ENCODE measurements at places on chromosomes 6 and 20. TPM values are rescaled to one million over a fixed set of nuclear protein-coding genes. Genes with fewer than 3 reads are reported as not detected.

Gene RREB1
- total RNA-seq, result 7.0 TPM

Gene SLC22A7
- not detected for total RNA-seq

Gene MLN
- total RNA-seq, result not detected

Gene PDCD2
- total RNA-seq, result 318 TPM

Gene BANF2
- total RNA-seq, result not detected

Gene DSN1
- 37.7 TPM for total RNA-seq

Gene FOXA2
- 0.33 TPM for total RNA-seq

Gene PLN
- total RNA-seq, result not detected

Gene ZNF512B
- total RNA-seq, result 4.5 TPM

- DNase-seq, result no peak
Measured at GRCh38 chr20:15079594-15080340, 742.4 kb upstream of the FLRT3 start.

DNA sequence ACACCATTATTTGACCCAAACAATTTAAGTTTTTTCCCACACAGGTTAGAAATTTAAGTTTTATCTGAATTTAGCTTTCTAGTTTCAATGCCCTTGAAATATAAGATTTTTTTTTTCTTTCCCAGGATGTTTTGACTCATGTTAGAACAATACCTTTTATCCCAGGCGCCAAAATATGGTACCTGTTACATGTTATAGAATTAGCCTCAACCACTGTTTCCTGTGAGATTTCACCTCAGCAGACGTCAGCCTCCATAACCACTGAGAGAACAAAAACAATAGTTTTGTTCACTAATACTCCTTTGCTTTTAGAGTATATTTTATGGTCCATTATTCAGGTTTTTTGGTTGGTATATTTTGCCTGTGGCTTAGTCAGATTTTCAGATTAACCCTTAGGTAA is 302.9 kb downstream of the CDKAL1 start:
- DNase-seq, result no peak

DNA sequence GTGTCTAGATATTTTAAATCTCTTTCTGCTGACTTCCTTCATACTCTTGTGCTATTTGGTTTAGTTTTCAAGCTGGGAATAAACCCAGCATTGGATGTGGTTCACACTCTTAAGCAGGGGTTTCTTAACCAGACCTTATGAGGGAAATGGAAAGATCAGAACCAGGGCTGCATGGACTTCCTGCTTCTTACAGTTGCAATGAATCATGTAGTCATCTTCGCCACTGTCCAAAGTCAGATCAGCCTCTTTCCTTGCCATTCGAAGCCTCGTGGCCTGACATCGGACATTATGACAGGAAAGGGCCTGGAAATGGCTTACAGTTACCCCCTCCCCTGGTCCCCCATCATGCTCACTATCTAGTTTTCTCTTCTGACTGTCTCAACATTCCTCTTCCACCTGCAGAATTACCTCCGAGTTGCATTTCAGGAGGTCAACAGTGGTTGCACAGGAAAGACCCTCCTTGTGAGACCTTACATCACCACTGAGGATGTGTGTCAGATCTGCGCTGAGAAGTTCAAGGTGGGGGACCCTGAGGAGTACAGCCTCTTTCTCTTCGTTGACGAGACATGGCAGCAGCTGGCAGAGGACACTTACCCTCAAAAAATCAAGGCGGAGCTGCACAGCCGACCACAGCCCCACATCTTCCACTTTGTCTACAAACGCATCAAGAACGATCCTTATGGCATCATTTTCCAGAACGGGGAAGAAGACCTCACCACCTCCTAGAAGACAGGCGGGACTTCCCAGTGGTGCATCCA is 16.8 kb upstream of the NAA20 start:
- no peak for DNase-seq

- DNase-seq, result no peak
Measured at GRCh38 chr6:119311514-119312142, 37.9 kb downstream of the MAN1A1 start.

- DNase-seq, result no peak
Measured at GRCh38 chr6:90494067-90494780, 92.6 kb downstream of the MAP3K7 start.

DNA sequence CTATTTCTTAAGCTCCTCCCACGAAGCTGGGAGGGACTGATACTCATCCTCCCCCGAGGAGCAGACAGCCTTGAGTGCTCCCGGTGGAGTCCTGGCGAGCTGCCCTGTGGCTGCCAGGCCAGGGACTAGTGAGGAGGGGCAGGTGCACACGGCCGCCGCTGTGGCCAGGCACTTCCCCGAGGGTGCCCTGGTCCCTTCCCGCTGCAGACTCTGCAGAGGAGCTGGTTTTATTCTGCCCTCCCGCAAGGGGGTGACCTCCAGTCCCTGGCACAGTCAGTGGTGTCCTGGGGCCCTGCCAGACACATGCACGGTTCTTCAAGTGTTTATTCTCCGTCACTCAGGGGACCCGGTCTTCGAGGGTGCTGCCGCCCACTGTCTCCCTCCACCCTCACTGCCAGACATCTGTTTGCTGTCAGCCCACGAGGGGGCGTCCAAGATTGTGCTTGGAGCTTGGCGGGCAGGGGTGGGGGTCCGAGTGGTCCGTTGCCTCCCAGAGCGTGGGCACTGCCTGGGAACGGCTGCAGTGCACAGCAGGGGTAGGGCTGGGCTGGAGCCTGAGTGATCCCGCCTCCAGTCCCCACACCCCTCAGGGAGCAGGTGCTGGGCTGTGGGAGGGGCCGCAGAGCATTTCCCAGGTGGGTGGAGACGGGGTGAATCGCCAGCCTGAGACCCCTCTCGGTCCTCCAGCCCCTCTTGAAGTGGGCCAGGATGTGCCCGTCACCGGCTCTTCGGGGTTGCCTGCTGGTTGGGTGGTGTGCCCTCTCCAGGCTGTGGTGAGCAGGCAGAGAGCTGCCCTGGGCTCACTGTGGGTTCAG is 3.1 kb upstream of the CABLES2 start:
- DNase-seq, result peak; percentile 48

GRCh38 chr6:14689639-14690038 is 556.2 kb upstream of the JARID2 start:
- DNase-seq, result no peak

DNA sequence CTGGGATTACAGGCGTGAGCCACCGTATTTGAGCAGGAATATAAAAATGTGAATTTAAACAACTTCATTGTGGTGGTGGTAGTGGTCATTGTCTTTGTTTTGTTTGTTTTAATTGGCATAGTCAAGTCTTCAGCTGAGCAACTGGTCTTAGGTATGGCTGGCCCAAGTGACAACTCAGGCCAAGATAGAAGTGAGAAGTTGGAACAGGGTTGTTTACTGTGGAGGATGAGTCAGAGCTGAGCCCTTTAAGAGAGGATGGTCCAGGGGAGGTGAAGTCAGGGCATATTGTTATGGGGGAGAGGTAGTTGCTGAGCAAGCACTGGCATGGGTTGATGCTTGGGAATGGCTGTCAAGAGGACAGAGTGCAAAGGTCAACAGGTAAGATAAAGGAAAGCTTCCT is 308.2 kb downstream of the FARS2 start:
- DNase-seq, result peak; percentile 7

DNA sequence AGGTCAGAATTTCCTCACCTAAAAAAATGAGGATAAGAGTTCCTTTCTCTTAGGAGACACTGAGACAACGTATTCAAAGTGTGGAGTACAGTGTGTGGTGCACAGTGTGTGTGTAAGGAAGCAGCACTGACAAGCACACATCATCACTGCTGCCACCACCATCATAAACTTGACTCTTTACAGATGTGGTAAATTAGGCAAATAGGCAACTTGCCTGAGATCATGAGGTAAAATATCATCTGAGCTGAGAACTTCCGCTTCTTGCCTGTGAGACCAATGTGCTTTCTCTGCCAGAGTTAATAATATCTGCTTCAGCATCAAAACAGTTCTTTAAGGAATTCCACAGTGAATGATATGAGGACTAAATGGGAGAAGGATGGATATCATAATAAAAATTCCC is 52.7 kb downstream of the LYRM4 start:
- no peak for DNase-seq

DNA sequence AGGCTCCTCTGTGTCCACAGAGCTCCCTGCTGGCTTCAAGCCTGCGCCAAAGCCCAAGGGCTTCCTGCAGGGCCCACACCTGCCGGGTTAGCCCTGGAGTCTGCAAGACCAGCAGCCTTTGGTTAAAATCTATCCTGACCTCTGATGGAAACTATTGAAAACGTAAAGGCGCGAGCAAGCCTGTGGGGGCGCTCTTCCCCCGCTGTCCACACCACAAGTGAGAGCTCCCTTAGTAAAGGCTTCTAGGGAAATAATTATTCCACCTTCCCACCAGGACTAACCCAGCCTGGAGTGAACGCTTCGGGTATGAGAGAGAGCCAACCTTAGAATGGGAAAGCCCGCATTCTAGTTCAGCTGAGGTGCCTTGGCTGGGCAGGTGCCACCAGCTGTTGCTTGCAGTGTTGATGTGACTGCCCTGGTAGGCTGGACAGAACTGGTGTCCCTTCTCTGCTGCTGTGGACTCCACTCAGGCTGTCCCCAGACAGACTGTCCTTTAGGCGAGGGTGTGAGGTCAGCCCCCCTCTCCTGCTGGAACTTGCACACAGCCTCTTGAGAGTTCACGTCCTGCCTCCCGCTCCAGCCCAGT is 68.7 kb downstream of the SYTL3 start:
- peak; percentile 65 for DNase-seq

DNA sequence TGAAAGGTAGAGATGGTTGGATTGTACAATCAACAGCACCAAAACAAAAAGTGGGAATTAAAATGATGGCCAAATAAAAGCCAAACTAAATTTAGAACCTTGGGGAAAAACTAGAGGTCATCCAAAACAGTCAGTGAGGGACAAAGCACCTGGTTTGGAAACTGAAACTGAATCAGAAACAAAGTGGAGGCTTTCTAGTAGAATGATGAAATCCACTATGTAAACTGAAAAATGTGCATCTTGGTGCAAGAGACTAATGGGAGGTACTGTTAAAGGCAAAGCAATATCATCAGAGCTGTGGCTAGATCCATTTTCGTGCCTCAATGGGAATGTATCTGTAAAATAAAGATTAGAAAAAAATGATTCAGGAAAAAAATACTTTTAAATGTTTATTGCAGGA is 380.0 kb upstream of the GJE1 start:
- DNase-seq, result no peak

DNA sequence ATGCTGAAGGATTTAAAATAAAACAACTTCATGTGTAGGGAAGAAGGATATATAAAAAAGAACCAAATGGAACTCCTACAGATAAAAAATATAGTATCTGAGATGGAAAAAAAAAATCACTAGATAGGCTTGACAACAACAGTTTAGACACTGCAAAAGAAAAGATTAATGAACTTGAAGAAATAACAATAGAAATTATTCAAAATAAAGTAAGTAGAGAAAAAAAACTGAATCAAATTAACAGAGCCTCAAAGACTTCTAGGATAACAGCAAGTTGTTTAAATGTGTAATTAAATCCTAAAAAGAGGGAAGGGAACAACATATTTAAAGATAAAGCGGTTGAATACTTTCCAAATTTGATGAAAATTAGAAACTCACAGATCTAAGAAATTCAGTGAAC is 316.3 kb upstream of the ECI2 start:
- DNase-seq, result no peak

DNA sequence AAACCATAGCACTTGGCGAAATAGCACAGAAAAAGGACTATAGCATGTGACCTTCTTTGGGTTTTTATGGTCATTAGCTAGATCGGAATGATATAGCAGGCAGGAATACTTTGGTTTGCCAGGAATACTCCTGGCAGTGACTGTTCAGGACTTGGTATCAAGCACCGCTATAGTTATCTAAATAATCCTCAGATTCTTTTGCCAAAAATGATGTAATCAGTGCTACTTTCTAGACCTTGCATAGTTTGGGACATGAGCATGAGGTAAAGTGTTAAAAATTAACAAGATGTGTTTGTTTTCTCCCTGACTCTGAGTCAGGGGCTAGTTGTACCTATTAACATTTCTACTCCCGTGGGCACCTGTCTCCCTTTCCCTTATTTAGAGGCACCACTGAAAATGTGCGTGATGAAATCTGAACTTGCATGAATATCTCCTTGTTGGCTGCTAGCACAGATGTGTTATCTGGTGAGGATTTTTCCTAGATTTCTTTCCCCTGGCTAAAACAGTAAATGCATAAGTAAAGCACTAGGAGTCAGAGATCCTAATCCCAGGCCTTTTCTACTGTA is 511.0 kb downstream of the CDKAL1 start:
- no peak for DNase-seq

DNA sequence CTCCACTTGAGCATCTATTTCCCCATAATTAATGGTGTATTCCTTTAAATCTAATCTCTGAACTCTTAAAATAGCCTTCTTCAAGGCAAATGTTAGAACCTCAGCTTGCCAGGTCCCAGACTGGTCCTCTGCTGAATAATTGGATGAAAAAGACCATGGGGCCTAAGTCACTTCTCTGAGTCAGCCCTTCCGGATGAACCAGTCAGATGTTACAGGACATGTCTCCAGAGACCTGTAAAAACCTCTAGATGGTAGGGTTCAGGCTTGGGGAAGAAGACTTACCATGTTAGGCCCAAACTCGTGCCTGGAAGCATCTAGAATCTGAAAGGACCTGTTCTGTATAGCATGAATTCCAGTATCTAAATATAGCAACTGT is 97.3 kb downstream of the CDKAL1 start:
- DNase-seq, result peak; percentile 6

DNA sequence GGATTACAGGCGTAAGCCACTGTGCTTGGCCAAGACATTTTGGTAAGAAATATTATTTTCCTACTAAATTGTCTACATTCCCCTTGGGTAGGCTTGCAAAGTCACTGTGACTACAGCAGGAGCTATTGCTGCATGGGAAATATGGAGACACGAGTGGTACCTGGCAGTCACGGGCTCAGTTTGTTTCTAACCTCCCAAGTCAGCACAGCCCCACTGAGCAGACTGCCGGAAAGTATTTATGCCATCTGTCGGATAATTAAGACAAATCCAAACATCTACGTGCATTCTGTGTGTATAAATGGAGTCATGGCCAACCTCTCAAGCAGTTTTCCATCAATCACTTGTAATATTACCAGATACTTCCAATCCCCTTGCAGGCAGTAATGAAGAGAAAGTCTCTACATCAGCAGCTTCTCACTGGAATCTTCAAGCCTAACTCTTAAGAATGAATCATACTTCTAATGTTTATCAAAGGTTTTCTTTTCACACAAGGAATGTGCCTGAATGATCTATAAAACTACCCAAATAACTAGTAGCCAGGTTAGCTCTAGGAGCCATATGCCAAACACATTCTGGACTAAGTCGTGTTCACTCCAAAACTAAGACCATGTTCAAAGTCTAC is 20.1 kb downstream of the PSMB1 start:
- DNase-seq, result no peak

DNA sequence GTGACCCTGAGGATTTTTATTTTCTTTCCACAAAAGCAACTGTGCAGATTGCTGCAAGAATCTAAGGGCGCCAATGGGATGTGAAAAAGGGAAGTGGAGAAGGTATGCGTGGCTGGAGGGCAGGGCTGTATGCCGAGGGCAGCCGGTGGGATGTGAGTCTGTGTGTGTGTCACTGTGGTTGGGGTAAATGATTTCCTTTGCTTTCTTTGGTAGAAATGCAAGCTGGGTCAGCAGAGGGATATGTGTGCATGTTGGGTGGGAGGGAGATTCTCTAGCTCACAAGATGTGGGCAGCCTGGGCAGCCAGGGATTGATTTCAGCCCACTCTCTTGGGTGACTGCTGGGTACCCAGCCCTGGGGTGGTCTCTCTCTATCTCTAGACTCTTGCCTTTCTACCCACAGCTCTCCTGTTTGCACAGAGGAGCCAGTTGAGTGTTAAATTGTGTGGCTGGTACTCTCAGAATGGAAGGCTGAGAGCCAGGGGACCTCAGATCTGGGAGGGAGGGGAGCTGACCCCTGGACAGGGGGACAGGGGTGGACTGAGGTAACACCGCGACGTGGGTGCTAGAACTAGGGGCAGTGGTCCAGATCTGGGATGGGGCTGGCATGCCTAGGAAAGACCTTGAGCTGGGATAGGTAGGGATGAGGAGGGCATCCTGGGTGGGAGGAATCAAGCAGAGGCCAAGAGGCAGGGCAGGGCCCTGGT is 136.8 kb upstream of the RNF24 start:
- peak; percentile 89 for DNase-seq
